ENCODE measurements at places on chromosomes 1 and 21.
A peak's percentile ranks its signal among the peaks of the same experiment; 100 is the strongest.

DNA sequence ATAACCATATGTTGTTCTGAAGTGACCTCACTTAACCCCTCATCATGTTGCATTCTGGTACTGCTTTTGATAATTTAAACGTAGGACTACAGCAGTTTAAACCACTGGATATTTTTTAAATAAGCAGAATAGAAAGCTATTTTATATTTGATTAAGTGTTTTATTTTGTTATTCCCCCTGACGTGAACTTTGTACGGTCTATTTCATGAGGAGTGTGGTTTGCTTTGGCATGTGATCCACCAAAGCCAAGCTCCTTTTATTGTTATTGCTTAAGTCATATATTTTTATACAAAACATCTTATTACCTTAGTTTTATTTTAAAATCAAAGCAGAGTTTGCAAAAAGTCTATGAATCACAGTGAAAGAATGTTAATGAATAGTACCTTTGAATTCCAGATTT lies 101.4 kb upstream of the L1TD1 start:
- DNase-seq = no peak
- H3K27ac ChIP-seq = no peak overlapping the region
- no peaks in the 10 kb centered on the region for H3K27me3 ChIP-seq
- H3K4me1 ChIP-seq = no peaks in the 10 kb centered on the region
- no peak overlapping the region for H3K4me3 ChIP-seq
- H3K36me3 ChIP-seq = no peaks in the 10 kb centered on the region

GRCh38 chr1:177561436-177561835 lies 390.7 kb downstream of the BRINP2 start:
- H3K4me1 ChIP-seq = no peaks in the 10 kb centered on the region
- no peak overlapping the region for H3K4me3 ChIP-seq
- no peaks in the 10 kb centered on the region for H3K36me3 ChIP-seq
- no peak for DNase-seq
- H3K27me3 ChIP-seq = no peaks in the 10 kb centered on the region

DNA sequence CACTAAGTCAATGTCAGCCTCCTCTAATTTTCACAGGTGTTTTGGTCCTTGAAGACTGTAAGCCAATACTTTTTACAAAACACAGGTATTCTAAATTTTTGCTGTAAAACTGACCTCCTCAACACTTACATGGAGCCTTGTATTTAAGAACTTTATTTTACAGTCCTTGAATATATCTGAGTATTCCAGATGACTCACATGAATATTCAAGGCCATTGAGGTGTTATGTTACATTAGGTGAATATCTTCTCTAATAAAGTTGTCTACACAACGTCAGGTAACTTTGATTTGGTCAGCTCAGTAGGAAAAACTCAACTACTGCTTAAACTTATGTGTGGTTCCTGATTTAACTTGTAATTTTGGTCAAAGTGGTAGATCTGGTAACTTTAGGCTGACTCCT lies 254.2 kb downstream of the OLFM3 start:
- H3K36me3 ChIP-seq = no peaks in the 10 kb centered on the region
- H3K27me3 ChIP-seq = no peaks in the 10 kb centered on the region

- H3K27ac ChIP-seq = no peak overlapping the region
- no peak for DNase-seq
- H3K4me1 ChIP-seq = no peaks in the 10 kb centered on the region
- H3K4me3 ChIP-seq = no peak overlapping the region
- H3K36me3 ChIP-seq = peaks cover 9% of the 10 kb centered on the region
These were observed 66.5 kb downstream of the EIF4G3 start for GRCh38 chr1:21110163-21110562.

DNA sequence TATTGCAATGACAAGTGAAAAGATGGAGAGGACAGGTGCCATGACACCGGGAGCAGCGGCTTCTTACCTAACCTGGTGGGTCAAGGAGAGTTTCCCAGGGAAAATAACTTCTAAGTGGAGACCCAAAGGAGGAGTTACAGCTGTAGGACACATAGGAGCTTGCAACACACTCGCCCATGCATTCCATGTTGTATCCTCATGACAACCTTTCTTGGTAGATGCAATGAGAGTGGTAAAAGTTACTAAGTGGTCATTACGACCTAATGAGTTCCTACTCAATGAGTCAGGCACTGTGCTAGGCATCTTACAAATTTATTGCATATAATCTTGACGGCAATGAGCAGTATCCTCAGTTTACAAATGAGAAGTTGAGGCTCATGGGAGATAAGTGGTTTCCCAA lies 119.5 kb upstream of the HOOK1 start:
- no peak overlapping the region for H3K4me3 ChIP-seq
- H3K27ac ChIP-seq = no peak overlapping the region
- no peaks in the 10 kb centered on the region for H3K36me3 ChIP-seq

- peak overlapping the region; percentile 99 for H3K4me3 ChIP-seq
- H3K4me1 ChIP-seq = peaks cover 24% of the 10 kb centered on the region
- H3K27ac ChIP-seq = peak overlapping the region; percentile 91
- no peaks in the 10 kb centered on the region for H3K36me3 ChIP-seq
- H3K27me3 ChIP-seq = no peaks in the 10 kb centered on the region
These were observed 1.4 kb downstream of the NUCKS1 start for GRCh38 chr1:205748403-205749233.

DNA sequence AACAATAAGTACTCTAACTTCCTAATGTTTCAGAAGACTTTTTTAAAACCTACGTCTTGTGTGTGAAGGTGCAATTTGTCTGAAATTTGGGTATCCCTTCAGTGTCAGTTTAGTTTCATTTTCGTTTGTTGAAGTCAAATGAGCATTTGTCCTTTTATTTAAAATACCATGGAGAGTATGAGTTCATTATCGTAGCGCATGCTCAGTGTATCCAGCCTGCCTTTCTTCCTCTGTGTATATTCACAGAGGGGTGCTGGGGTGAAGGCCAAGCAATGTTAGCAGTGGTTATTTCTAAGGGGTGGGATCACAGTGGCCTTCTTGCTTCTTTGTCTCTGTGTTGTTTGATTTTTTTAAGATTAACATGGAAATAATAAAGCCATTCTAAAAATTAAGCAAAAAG lies 43.2 kb downstream of the CNN3 start:
- peak; percentile 29 for DNase-seq
- H3K36me3 ChIP-seq = no peaks in the 10 kb centered on the region
- H3K4me3 ChIP-seq = peak overlapping the region; percentile 62
- no peaks in the 10 kb centered on the region for H3K27me3 ChIP-seq
- H3K27ac ChIP-seq = no peak overlapping the region

DNA sequence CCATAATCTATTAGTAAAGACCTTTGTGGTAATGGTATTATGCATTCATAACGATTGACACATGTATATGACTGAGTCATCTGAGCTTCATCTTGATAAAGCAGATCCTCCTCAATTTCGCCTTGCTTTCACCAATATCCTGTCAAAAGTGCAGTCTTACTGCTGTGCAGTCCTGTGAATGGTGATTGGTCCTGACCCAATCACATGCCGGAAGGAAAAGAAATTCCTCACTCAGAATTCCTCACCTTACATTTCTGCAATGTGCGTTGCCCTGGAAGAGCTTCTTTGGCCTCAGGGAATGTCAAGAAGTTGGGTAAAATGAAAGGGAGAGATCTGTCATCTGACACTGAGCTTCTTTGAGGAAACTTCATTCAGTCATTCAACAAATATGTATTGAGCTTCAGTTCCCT lies 121.0 kb upstream of the TSPAN2 start:
- no peak overlapping the region for H3K27ac ChIP-seq
- H3K36me3 ChIP-seq = no peaks in the 10 kb centered on the region
- H3K27me3 ChIP-seq = no peaks in the 10 kb centered on the region
- H3K4me3 ChIP-seq = no peak overlapping the region

GRCh38 chr1:224637515-224637914 lies 21.4 kb downstream of the CNIH3 start:
- peaks cover 2% of the 10 kb centered on the region for H3K27me3 ChIP-seq
- DNase-seq = no peak
- H3K36me3 ChIP-seq = no peaks in the 10 kb centered on the region

- no peaks in the 10 kb centered on the region for H3K36me3 ChIP-seq
- no peak for DNase-seq
- peaks cover 52% of the 10 kb centered on the region for H3K4me1 ChIP-seq
- H3K27ac ChIP-seq = no peak overlapping the region
- H3K27me3 ChIP-seq = no peaks in the 10 kb centered on the region
- H3K4me3 ChIP-seq = no peak overlapping the region
These were observed 105.0 kb downstream of the GALNT2 start for GRCh38 chr1:230172016-230172537.

DNA sequence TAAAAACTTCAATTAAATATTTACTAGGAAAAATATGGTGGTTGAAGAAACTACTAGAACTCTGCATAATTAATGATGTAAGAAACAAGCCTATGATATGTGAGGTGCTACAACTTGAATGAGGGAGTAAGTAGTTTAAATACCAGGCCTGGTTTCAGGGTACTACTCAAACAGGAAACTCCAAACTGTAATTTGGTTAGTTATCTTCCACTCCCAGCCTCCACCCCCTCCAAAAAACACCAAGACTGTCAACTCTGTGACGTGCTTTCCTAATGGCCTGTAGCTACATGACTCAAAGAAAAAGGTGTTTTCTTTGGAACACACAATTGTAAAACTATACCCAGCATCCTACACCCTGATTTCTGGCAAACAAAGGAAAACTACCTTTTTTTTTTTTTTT lies 55.9 kb upstream of the RCC1 start:
- peaks cover 40% of the 10 kb centered on the region for H3K4me1 ChIP-seq
- H3K27ac ChIP-seq = peak overlapping the region; percentile 70
- H3K36me3 ChIP-seq = no peaks in the 10 kb centered on the region
- no peak overlapping the region for H3K4me3 ChIP-seq

- no peak overlapping the region for H3K27ac ChIP-seq
- no peaks in the 10 kb centered on the region for H3K36me3 ChIP-seq
- no peak overlapping the region for H3K4me3 ChIP-seq
- DNase-seq = no peak
- H3K4me1 ChIP-seq = no peaks in the 10 kb centered on the region
These were observed 90.1 kb upstream of the DIRAS3 start for GRCh38 chr1:68140536-68140935.

DNA sequence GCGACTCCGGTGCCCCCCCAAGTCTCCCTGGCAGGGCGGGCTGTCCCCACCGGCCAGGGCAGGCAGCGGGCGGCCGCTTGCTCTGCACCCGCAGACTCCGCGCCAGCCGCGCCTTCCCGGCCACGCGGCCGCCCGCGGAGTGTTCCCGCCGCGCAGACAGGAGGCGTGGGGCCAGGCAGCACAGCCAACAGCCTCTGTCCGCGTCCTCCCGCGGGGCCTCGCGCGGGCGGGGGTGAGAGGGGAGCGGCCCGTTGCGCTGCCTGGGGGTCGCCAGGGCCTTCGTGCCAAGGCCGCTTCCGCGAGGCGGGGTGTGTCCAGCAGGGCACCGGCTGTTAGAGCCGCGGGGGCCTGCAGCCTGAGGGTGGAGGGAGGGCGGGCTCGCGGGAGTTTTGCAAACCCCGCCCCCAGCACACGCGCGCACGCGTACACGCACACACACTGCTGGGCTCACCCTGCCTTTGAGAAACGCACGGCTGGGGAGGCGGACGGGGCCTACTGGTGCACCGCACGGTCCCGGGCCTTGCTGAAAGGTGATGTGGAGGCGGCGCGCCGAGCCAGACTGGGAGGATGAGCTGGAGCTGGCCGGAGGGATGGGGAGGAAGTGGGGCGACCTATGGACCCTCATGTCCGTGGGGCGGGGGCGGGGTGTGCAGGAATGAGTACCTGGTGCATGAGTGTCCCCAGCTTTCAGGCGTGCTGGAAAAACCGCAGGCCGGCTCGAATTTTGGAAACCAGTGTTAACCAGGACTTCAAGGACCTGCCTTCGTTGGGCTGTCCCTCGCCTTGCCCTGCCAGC lies 41.5 kb downstream of the KIAA1614 start:
- H3K4me1 ChIP-seq = no peaks in the 10 kb centered on the region
- H3K36me3 ChIP-seq = peaks cover 33% of the 10 kb centered on the region

DNA sequence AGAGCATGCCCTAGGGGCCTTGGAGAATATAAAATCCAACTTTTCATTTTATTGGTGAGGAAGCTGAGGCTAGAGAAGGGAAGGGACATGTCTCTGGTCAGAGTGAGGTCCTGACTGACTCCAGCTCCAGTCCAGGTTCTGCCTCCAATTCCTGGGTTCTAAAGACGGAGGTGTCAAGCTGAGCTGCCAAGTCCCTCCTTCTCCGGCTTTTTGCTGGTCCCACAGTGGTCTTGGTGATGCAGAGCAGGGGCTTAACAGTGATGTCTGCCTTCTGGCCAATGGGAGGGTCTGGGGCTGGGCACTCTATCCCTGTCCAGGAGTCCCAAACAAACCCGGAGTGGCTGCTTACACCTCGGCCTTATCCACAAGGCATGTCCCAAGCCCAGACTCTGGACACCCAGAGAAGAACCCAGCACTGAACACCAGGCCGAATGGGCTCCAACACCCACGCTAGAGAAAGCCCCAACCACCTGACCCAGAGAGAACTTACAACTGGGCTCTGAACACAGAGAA lies 104.8 kb downstream of the EBNA1BP2 start:
- H3K36me3 ChIP-seq = no peaks in the 10 kb centered on the region
- DNase-seq = no peak
- no peak overlapping the region for H3K4me3 ChIP-seq
- H3K4me1 ChIP-seq = peaks cover 15% of the 10 kb centered on the region

- H3K4me3 ChIP-seq = no peak overlapping the region
- no peaks in the 10 kb centered on the region for H3K36me3 ChIP-seq
- no peak for DNase-seq
- H3K27ac ChIP-seq = no peak overlapping the region
- no peaks in the 10 kb centered on the region for H3K4me1 ChIP-seq
These were observed 328.4 kb upstream of the POU3F1 start for GRCh38 chr1:38375035-38375434.

DNA sequence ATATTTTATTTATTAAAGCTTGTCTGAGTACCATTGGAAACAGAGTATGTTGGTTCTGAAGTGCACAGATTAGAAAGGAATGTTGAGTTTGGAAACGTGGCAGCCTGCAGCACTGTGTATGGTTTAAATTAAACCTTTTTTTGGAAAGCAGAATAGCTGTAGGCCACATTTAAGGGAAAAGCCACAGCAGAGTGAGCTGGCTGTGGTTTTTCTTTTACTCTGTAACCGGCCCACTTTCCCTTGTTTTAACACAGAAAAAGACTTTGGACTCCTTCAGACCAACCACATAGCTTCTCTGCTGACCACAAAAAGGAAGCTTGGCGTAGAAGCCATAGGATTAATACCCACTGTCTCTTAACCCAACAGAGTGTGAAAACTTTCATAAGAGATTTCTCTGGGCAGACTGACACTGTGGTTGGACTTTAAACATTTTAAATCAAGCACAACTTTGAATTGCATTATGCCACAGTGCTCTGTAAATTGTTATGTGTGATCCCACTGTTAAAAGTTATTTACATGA lies 75.2 kb downstream of the NFIA start:
- peaks cover 17% of the 10 kb centered on the region for H3K4me1 ChIP-seq
- no peaks in the 10 kb centered on the region for H3K27me3 ChIP-seq
- H3K36me3 ChIP-seq = no peaks in the 10 kb centered on the region
- no peak overlapping the region for H3K27ac ChIP-seq

- H3K27ac ChIP-seq = no peak overlapping the region
- no peaks in the 10 kb centered on the region for H3K27me3 ChIP-seq
- H3K4me1 ChIP-seq = no peaks in the 10 kb centered on the region
- H3K36me3 ChIP-seq = no peaks in the 10 kb centered on the region
- no peak overlapping the region for H3K4me3 ChIP-seq
- no peak for DNase-seq
These were observed 9.0 kb downstream of the NPR1 start for GRCh38 chr1:153687346-153688125.

GRCh38 chr1:160338580-160338979 lies 4.5 kb downstream of the COPA start:
- H3K4me1 ChIP-seq = peaks cover 17% of the 10 kb centered on the region
- peaks cover 20% of the 10 kb centered on the region for H3K36me3 ChIP-seq
- DNase-seq = no peak
- no peak overlapping the region for H3K4me3 ChIP-seq
- no peaks in the 10 kb centered on the region for H3K27me3 ChIP-seq

Data from common myeloid progenitor, CD34-positive (primary cell).